Spinal cord (tissue), 10 donors: ENCODE measurements at places on chromosomes 16 and 17. TPM values are rescaled to one million over a fixed set of nuclear protein-coding genes. Genes with fewer than 3 reads are reported as not detected.

The PIMREG gene
- 12.1 TPM for total RNA-seq

The FMNL1 gene
- total RNA-seq, result 17.7 TPM

The CACNG4 gene
- 19.7 TPM for total RNA-seq

The MAP3K14 gene
- 4.7 TPM for total RNA-seq

The LDHD gene
- 5.7 TPM for total RNA-seq

The SOX9 gene
- 21.1 TPM for total RNA-seq

The WNK4 gene
- total RNA-seq, result 3.5 TPM

The PHF23 gene
- total RNA-seq, result 26.2 TPM

The PYY gene
- total RNA-seq, result not detected

The KRT39 gene
- total RNA-seq, result not detected

The TM4SF5 gene
- total RNA-seq, result not detected

The PRM2 gene
- total RNA-seq, result not detected

The KRTAP4-1 gene
- total RNA-seq, result not detected

The CD300LB gene
- total RNA-seq, result not detected

The MYH2 gene
- total RNA-seq, result 0.06 TPM

The ZSCAN10 gene
- total RNA-seq, result not detected

The C17orf113 gene
- total RNA-seq, result 3.1 TPM

The STAT5A gene
- total RNA-seq, result 8.3 TPM

The SLFN14 gene
- total RNA-seq, result 0.50 TPM

The FOXF1 gene
- 0.66 TPM for total RNA-seq

The CHD3 gene
- 100 TPM for total RNA-seq

The SKAP1 gene
- total RNA-seq, result 17.0 TPM

The TNP2 gene
- not detected for total RNA-seq
